ENCODE measurements at places on chromosomes 6 and 20.

DNA sequence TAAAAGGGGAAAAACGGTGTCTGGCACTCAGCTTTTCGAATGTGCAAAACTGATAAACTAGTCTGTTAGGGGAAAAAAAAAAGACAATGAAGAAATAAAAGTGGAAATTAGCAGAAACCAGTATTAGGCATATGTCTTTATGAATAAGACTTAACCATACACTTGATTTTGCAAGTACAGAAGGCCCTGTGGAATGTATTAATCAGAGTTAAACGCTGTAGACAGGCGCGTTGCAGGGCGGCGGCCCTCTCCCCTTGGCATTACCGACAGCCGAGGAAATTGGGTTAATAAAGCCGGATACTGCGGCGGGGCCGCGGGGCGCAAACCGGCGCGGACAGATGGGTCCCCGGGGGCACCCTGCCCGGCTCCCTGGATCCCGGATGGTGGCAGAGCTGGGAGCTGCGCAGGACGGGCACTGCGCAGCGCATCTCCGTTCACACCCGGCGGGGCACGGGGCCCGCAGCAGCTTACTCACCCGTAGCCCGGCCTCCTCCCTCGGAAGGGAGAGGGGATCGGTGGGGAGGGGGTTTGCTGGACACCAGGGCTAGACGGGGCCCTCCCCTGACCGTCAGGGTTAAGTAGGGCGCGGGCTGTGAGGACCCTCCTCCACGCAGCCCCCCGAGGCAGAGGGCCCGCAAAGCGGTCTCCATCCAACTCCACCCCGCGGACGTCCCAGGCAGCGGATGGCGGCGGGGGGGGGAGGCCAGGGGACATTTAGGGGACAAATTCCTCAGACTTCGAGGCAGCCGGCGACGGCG is 2.0 kb downstream of the BHLHE23 start:
- DNase-seq: no peak

- DNase-seq: peak; percentile 88
Observed at GRCh38 chr20:23349338-23350195, 1.0 kb upstream of the NXT1 start.

DNA sequence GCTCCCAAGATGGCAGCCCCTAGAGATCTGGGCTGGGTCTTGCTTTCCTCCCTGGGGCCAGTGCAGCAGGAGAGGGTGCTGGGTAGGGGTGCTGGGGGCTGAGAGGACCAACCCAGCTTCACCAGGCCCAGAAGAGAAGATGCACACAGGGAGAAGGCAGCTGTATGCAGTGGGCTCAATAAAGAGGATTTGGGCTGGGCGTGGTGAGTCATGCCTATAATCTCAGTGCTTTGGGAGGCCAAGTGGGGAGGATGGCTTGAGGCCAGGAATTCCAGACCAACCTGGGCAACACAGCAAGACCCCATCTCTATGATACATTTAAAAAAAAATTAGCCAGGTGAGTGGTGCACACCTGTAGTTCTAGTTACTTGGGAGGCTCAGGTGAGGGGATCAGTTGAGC is 25.7 kb upstream of the EMILIN3 start:
- peak; percentile 22 for DNase-seq

DNA sequence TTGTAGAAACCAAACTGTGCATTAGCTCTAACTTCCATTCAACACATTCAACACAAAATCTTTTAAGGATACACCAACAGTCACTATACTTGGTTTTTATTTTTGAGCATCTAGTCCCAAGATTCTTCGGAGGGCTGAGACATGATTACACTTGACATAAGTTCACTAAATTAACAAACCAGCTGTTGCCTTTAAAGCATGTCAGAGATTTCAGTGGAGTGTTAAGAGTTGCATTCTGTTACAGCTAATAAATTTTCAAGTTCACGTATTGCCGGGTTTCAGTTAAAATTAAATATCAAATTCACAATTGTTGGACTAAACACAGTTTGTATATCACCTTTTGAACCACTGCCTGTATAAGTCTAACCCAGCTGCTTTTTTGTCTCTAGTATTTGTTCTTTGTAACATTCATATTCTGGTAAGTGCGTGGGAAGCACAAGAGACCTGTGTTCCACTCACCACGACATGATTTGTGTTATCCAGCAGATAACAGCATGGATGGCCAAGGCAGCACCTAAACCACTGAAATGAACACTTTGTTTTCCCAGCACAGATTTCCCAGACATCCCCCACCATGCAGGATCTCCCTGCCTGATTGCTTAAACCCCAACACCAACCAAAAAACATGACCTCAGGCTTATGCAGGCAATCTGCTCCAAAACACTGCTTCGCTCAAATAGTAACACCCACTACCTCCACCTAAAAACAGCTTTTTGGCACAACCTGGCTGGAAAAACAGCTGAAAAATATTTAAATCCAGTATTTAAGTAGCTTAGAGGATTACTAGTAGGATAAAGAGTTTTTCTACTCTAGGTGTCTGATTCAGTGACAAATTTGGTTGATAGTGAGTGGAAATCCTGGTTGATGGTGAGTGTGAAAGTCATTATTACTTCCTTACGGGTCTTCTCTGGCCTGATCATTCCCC is 286.5 kb upstream of the NT5E start:
- DNase-seq: no peak

GRCh38 chr6:106763361-106763760 is 134.0 kb downstream of the QRSL1 start:
- no peak for DNase-seq

DNA sequence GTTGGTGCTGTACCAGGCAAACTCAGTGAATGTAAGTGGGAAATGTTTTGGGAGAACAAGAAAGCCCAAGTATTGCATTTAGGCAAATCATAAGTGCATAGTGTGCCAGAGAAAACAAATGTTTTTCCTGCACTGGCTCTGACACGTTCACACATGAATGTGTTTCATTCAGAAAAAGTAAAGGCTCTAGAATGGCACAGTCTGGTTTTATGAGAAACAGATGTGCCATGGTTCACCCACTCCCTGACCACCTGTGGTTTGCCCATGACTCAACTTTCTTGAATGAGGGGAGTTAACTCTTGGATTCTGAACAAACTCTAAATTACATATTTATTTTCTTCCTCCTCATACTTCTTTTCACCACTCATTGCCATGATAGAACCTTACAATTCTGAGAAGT is 126.9 kb downstream of the KCNQ5 start:
- DNase-seq: peak; percentile 89

DNA sequence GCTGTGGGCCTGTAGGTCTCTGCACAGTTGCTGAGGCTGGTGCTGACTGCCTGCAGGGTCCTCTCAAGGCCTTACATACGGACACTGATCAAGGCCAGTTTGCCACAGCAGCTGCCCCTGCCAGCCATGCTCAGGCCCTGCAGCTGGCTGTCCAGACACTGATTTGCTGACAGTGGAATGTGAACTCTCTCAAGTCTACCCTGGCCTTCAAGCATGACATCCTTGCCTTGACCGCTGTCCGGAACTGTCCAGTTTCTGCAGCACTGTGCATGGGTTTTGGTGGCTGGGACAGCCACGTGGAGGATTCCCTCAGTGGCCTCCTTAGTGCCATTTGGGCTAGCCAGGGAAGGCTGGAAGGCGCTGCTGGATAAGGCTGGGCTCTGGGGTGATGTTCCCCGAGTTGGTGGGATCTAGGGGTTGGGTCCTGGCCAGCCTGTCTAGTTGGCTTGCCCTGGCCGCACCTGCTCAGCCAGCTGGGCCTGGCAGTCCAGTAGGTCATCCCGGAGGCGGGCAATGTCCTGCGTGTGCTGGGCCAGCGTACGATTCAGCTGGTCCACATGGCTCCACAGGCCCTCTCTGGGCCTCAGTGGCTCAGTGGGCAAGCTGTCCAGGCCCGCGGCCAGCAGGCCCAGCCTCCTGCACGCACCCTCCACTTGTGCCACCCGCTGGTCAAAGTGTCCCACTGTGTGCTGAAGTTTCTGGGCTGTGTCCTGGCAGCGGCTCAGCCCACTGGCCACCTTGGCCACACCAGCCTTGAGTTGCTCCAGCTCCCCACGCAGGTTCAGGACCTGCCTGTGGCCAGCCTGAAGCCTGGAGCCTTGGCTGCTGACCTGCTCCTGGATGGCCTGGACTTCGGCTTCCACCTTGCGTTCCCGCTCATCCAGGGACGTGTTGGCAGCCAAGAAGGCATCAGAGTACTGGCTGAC is 5.5 kb downstream of the EMILIN3 start:
- no peak for DNase-seq

GRCh38 chr20:47558295-47559066 is 56.8 kb downstream of the NCOA3 start:
- DNase-seq: peak; percentile 78

- no peak for DNase-seq
Observed at GRCh38 chr20:46713957-46714834, 4.7 kb downstream of the SLC2A10 start.

DNA sequence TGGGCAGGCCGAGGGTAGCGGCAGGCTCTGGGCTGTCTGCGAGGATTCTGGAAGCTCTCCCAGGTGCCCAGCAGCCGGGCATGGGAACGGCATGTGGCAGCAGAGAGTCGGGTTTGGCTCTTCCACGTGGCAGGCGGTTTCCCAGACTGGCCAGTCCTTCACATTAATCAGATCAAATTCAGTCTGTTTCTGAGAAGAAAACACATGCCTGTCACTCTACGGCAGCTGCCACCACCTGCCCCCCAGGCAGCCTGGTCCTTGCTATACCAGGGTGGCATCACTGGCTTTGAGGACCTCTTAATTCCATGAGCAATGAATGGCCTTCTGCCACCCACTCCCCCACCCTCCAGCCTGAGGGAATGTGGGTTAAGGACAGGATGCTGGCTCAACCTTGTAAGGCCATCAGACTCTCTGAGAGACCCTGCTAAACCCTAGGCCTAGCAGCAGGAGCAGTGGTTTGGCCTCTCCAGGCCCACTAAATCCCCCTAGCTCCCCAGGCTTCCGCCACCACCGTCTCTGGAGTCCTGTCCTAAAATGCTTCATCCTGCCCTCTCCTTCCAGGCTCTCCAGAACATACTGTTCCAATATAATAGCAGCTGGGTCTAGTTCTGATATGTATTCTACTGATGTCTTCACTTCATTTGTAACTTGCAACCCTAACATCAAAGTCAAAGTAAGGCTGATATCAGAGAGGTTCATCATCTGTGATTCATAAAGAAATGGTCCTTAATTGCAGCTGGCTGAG is 47.8 kb downstream of the PLCG1 start:
- no peak for DNase-seq

DNA sequence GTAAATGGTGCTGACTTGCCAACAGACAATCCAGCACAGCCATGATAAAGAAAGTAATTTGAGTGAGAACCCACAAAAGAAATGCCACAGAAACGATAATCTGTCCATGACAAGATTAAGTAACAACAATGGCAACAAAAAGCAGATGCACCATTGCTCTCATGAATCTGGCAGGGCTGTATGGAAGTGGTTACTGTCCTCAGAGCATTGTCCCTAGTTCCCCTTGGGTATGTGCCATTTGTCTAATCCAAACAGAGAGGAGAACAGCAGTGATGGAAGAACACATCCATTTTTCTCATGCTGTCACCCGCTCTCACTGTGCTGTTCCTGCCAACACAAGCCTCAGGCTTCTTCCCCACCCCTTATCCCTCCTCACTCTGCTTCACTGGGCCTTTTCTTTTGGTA is 65.8 kb downstream of the REV3L start:
- peak; percentile 51 for DNase-seq

DNA sequence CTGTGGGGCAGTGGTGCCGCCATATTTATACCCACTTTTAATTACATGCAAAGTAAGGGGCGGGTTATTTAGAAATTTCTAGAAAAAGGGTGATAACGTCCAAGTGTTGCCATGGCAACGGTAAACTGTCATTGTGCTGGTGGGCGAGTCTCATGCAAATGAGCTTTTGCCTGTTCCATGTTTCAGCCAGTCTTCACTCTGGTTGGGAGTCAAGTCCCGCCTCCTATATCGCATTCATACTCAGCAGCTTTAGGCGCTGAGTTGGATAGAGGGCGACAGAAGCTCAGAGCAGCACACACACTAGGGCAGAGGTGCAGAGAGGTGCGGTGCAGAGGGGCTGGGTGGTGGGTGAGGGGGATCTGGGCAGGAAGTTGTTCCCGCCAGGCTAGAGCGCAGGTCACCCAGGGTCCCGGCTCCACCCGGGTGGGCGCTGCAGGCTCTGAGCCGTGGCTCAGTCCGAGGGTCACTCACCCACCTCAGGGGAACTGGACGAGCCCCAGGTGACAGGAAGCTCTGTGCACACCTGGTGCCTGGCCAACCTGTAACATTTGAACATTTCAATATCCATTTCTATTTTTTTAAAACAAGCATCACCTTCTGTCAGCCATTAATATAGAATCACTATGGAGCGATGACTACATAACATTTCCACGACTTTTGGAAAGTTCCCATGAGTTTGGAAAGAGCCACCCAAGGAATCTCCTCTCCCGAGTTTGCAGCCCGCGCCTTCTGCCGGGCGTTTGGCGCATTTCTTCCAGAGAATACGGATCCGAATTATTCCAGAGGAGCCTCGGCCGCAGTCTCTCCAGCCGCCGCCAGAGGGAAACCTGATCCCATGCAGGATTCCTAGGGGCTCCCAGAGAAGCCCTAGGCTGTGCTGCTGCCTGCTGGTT is 89.1 kb upstream of the PHACTR3 start:
- peak; percentile 61 for DNase-seq

GRCh38 chr6:3671382-3671781 is 80.1 kb downstream of the PXDC1 start:
- DNase-seq: no peak

DNA sequence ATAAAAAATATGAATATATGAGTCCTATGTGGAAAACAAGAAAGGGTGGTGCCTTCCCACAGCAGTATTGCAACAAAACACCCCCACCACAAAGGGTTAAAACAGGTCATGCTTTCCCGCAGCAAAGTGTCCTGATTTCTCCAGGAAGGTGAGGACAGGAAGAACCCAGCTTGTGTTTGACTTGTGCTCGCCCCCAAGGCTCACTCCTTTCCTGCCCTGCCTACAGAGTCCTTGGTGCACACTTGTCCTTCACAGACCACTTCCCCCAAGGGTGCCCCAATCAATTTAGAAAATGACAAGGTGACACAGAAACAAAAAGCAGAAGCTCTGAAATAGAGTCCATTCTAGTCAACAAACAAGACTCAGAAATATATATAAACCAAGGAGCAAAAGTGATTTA is 237.4 kb downstream of the PTPRK start:
- DNase-seq: no peak

GRCh38 chr6:163324688-163325389 is 89.7 kb upstream of the QKI start:
- no peak for DNase-seq

DNA sequence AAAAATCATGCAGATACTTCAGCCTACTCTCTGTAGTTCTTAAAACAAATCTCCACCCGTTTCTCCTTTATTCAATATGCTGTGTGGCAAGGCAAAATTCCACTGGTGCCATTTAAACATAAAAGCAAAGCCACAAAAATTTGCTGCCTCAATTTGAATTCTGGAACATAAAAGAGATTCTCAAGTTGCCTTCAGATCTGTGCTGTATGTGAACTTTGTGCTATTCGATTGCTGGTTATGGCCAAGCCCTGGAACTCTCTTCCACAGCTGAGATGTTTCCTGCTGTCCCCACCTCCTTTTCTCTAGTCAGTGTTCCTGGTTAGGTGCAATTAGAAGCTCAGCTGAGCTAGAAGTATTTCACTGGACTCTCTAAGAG is 395.3 kb upstream of the BTBD3 start:
- DNase-seq: peak; percentile 18

- DNase-seq: peak; percentile 45
Observed at GRCh38 chr6:37906121-37906520, 86.6 kb downstream of the ZFAND3 start.

Data from EH (cell line).